Choroid plexus epithelial cell (primary cell): ENCODE measurements at places on chromosomes 16 and 17.

DNA sequence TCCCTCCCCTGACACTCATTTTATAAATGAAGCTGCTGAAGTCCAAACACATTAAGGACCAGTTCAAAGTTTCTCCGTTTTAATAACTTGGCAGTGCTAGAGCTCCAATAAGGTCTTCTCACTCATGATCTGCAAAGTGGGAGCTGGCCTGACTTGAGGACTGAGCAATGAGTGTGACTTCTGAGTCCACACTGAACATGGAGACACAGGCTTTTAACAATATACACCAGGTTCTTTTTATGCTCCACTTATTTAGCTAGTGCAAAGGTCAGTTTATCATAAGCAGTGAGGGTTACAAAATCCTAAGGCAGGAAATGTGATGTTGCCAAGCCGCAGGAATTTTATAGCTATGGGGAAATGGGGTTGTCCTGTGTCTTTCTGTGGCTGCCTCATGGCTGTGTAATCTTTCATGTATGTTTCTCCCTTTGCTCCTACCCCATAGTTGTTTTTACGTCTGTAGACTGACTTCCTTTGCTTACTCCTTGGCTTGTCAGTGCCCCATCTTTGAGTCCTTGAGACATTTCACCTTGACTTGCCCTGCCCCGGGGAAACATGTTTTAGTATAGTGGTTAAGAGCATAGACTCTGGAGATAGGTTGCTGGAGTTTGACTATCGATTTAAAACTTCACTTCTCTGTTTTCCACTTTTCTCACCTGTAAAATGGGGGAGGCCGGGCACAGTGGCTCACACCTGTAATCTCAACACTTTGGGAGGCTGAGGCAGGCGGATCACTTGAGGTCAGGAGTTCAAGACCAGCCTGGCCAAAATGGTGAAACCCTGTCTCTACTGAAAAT lies 12.2 kb upstream of the MMD start:
- peak; percentile 97 for DNase-seq

GRCh38 chr17:42908872-42909700 lies 8.5 kb downstream of the G6PC1 start:
- no peak for DNase-seq

GRCh38 chr16:58049232-58050185 lies 24.0 kb downstream of the MMP15 start:
- DNase-seq = no peak

GRCh38 chr16:68265078-68265920 lies 973 bp downstream of the SLC7A6 start:
- DNase-seq = peak; percentile 61

DNA sequence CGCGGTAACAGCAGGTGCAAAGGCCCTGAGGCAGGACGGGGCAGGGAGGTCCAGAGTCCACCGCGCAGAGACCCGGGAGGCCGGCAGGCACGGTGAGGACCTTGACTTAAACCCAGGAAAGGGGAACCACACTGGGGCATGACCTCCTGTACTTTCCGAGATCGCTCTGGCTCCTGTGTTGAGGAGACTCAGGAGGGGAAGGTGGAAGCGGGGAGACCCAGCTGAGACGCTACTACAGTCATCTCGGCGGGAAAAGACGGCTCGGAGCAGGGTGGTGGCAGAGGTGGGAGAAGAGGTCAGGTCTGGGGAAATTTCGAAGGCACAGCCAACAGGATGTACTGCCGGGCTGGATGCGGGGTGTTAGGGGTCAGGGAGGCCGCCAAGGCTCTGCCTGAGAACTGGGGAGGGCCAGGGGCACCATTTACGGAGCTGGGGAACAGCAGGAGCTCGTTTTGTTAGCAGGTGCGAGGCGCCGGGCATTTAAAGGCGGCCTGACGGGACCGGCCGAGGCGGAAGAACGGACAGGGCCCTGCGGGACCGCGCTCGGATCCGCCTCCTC lies 22.3 kb downstream of the NPTX1 start:
- no peak for DNase-seq

GRCh38 chr17:19374136-19374535 lies 4.2 kb upstream of the MAPK7 start:
- DNase-seq = no peak

DNA sequence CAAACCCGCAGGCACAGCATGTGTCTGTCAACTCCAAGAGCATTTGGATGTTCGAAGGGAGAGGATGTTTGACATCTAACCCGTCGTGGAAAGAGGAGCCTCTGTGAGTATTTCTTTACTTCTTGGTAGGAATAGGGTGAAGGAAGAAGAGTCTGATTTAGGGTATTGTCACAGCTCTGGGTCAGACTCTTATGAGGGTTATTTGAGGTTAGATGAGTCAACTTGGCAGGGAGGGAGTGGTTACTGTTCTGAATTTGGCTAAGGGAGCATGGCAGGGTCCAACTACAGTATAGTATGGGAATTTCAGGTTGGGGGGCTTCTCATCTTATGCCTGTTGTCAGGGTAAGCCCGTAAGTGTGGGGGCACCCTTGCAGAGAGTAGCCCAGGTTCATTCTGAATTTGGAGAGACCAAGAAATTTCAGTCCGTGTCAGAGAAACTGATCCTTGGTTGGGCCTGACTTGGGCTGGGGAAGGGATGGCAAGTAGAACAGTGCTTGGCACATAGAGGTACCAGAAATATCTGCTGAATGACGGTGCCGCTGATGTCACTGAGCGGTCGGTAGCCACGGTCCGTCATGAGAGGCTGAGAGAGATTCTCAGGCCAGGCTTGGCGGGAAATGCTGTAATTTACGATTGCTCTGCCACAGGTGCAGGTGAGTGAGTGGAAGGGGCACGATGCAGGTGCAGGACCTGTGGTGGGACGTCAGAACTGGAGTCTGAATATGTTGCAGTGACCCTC lies 43.2 kb downstream of the MYH3 start:
- no peak for DNase-seq

DNA sequence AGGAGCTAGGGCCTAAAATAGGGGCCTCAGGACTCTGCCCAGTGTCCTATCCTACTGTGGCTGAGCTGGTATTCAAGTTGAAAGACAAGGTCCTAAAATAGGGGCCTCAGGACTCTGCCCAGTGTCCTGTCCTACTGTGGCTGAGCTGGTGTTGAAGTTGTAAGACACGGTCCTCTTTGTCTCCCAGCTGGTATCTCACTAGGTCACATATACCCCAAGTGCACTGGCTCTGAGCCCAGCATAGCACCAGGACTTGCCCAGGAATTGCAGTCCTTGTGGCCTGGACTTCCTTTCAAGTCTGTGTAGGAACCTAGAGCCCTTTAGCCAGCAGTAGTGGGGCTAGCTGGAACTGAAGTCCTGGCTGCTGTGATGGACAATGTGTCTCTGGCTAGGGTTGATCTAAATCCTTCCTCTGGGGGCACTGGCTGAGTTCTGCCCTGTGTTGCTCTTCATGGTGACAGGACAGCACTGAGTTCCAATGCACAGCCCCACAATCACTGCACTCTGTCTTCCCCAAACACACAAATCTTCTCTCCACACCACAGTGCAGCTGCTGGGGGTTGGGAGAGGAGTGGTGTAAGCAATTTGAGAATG lies 260.5 kb downstream of the HAPSTR1 start:
- no peak for DNase-seq

- DNase-seq = peak; percentile 99
These were observed 43.6 kb upstream of the HAPSTR1 start for GRCh38 chr16:9047689-9048301.

DNA sequence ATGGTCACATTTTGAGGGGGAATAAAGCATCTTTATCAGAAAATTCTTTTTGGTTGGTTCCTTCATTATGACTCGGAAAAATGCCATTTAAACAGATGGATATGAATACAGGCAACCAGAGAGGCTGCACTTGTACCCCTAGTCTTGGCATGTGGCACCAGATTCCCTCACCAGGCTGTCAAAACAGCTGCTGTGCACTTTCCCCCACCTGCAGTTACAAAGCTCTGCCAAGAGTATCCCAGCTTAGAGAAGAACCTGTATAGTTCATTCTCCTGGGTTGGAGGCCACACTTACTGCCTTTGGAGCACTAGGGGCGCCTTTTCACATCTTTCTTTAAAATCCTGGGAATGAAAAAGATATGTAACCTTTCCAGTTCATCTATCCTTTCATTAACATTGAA lies 190.3 kb downstream of the KIF2B start:
- no peak for DNase-seq

- no peak for DNase-seq
These were observed 17.5 kb downstream of the FANCA start for GRCh38 chr16:89798832-89799370.

DNA sequence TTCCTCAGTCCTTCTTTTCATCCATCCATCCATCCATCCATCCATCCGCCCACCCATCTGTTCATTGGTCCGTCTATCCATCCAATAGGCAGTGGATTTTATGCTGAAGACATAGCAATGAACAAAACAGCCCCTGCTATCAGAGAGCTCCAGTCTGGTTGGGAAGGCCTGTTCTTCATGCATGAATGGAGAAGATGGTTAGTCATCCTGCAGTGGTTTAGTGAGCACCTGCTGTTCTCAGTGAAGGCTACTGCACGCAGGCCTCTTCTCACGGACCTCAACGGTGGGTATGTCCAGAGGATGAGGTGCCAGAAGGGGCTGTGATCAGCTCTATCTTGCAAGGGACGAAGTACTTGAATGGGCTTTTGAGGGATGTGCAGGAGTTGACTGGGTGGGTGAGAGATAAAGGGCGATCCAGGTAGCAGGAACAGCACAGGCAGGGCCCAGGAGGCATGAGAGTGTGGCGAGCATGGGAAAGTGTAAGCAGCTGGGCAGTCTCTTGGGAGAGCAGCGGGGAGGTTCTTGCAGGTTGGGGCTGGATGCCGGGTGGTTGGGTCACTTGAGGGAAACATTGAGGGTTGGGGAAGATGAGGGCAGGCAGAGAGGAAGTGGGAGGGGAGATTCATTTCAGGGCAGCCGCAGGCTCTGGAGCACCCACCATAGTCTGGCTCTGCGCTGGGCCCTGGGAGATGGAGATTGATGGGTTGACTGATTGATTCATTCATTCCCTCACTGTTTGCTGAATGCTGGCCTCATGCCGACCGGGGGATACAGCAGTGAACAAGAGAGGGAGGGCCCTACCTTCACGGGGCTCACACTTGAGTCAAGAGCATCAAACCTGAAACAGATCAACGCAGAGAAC lies 115.0 kb upstream of the CIBAR2 start:
- no peak for DNase-seq

- DNase-seq = peak; percentile 82
These were observed 18.4 kb downstream of the CARHSP1 start for GRCh38 chr16:8850279-8850885.

DNA sequence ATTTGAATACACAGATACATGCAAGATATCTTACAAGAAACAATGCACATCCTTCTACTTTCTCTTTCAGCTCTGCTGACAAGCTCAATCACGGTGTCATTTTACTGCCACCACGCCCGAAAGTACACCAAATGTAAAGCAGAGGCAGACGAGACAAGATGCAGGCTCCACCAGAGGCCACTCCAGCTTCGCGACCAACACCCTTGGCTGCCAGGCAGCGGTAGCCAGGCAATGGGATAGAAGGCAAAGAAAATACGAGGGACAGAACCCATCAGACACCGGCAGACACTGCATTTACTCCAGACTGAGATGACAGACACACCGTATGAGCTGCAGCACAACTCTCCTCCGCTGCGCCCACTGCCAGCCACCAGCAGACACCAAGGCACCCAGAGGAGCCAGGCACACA lies 41.0 kb downstream of the USP22 start:
- DNase-seq = no peak

DNA sequence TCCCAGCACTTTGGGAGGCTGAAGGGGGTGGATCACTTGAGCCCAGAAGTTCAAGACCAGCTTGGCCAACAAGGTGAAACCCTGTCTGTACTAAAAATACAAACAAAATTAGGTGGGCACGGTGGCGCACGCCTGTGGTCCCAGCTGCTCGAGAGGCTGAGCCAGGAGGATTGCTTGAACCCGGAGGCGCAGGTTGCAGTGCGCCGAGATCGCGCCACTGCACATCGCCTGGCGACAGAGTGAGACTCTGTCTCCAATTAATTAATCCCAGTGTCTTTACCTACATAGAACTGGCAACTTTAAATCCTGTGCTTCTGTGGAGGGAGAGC lies 1.5 kb upstream of the ELOB start:
- no peak for DNase-seq

GRCh38 chr17:46777943-46778915 lies 40.3 kb downstream of the WNT3 start:
- DNase-seq = no peak

DNA sequence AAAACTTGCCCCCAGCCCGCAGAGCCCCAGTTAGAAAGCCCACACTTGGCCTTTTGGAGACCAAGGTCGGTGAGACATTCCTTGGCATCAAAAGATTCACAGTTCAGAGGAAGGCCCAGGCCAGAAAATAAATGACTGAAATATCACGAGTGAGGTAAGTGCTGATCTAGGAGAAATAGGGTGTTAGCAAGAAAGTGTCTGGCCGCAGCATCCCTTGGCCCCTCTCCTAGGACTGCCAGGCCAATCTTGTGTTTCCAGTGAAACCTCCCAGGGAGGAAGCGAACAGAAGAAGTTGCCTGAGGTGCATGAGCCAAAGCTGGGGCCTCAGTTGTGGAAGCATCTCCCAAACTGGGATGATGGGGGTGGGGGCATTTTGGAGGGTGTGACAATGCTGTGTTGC lies 22.5 kb upstream of the NSMCE1 start:
- DNase-seq = no peak

DNA sequence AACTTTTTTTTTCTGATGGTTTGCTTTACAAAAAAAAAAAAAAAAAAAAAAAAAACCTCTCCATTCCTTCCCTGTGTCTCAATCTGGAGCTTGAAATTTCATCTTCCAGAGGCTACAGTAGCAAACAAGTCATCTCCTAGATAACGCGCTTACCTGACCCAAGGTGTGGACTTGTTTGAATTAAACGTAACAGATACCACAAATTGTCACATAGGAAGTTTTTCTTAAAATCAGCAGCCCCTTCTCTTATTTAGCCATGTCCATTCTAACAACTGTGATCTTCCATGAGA lies 2.0 kb downstream of the STAT5B start:
- DNase-seq = no peak

- DNase-seq = no peak
These were observed 19.9 kb upstream of the MMD start for GRCh38 chr17:55441544-55441943.

DNA sequence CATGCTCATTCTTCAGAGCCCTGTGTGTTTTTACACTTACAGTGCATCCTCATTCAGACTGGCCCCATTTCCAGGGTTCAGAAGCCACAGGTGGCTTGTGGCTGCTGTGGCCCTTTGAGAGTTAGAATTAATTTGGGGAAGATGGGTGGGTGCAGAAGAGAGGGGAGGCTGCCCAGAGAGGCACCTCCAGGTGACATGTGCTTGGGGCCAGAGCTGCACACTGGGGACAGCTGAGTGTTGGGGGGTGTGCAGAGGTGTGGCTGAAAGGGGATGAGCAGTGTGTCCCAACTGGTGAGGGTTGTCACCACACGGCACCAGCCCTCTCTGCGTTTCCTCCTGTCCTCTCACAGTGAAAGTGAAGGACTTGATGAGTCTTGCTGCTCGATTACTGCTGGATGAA lies 6.9 kb upstream of the EIF1 start:
- DNase-seq = no peak

GRCh38 chr16:10949424-10949970 lies 5.1 kb downstream of the CLEC16A start:
- DNase-seq = peak; percentile 83

DNA sequence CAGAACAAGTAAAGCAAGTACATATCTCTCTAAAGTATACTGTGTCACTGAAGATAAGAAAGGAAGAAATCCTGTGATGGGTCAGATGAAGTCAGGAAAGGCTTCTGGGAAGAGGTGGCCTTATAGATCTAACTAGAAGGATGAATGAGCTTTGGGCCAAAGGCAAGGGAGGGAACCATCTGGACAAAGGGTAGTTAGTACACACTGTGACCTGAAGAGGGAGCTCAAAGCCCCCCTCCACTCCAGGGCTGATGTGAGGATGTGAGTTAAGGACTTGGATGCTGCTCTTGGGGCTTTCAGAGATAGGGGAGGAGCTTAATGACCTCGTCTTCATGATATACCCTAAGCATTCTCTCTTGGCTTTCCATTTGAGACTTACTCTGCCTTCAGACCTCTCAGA lies 185.3 kb upstream of the CACNG3 start:
- peak; percentile 29 for DNase-seq
